ENCODE measurements at places on chromosomes 12 and 14.
A peak's percentile ranks its signal among the peaks of the same experiment; 100 is the strongest.

DNA sequence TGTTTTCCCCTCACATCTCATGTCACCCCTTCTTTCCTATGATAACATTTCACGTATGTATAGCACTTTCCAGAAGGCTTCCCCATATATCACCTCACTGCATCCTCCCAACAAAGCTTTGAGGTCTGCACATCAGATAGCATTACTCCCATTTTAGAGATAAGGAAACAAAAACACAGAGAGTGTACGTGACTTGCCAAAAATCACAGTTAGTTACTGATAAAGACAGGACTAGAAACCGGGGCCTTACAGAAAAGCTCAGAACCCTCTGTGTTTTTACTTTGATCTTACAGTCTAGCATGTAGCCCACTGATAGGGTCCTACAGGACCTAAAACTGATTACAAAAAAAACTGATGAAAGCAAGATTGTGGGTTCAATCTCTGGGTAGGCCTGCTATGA lies 202.9 kb upstream of the CDKN3 start:
- DNase-seq = no peak

- no peak for DNase-seq
Measured at GRCh38 chr12:68224613-68225285, 861 bp downstream of the IL26 start.

- no peak for DNase-seq
Measured at GRCh38 chr12:47206450-47207339, 126.9 kb upstream of the AMIGO2 start.

- DNase-seq = no peak
Measured at GRCh38 chr12:130437555-130438242, 100.0 kb downstream of the PIWIL1 start.

GRCh38 chr12:60494244-60494643 lies 898.4 kb downstream of the SLC16A7 start:
- peak; percentile 3 for DNase-seq

DNA sequence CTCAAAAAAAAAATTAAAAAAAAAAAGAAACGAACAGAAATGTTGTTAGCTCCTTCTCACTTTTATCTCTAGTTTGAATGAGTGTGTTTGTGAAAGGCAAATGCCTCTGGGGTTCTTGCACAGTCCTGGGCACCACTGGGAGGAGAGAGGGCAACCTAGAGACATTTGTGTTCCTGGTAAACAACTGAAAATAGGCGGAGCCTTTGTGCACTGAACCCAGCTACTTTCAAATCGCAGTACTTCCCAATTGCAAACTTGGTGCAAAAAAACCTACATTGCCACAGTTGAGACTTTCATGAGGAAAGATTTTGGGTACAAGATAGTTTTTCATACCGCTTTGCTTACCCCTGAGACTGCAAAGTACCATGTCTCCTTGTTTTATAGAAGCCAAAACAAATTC lies 430.0 kb downstream of the ZFP36L1 start:
- no peak for DNase-seq

- DNase-seq = no peak
Measured at GRCh38 chr12:131894981-131895639, 688 bp downstream of the ULK1 start.

GRCh38 chr12:128121424-128121823 lies 145.5 kb upstream of the TMEM132C start:
- no peak for DNase-seq
